NCI-H2107 (cell line): ENCODE measurements at places on chromosomes 2 and 18.
A peak's percentile ranks its signal among the peaks of the same experiment; 100 is the strongest.

DNA sequence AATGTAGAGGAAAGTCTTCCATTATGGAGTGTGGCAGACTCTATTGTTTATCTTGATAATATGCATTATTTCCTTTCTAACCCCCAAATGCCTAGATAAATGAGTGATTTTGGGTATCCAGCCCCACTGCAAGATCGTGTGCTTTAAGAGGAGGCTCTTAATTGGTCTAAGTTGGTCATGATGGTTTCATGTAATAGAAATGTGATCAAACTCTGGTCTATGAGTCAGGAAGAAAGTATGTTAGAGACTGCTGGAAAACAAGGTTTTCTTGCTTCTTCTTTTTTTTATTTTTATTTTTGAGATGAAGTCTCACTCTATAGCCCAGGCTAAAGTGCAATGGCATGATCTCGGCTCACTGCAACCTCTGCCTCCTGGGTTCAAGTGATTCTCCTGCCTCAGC, 344.5 kb upstream of the TNP1 start:
- no peak for DNase-seq

- no peak for DNase-seq
These were observed 233.7 kb upstream of the MEIS1 start for GRCh38 chr2:66201242-66201641.

GRCh38 chr2:150133623-150134022, 353.8 kb downstream of the RND3 start:
- no peak for DNase-seq

DNA sequence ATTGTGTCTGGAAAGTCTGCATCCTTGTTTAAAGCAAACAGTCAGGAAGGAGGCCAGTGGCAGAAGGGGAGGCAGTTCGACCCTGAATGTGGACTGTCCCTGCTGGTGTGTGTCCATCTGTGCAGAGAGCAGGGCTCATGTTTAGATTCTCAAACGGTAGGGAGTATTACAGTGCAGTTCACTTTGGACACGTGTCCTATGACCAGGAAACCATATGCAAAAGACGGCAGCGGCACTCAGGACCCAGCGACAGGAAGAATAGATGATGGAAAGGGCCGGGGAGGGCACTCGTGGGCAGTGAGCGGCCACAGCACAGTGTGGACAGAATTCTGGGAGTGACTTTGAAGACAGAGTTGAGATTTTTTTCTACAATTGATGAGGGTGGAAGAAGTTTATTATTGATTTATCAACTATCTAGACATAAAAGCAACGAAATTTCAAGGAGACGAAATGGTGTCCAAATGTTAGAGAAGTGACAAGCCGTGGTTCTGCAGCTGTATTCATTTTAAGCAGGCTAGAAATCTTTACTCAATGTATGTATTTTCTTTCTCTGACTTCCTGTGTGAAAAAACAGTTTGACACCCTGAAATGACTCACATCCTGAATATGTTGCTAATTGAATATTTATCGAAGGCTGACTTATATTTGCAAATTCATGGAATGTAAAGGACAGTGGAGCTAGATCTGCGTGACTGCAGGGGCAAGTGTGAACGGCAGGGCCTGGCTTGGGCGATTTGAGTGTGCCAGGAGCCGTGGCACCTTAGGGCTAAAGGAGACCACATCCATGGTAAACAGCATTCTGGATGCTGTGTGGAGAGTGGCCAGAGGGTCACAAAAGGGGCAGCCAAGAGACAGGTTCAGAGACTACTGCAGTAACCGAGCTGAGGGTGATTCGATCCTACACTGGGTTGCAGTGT, 214.2 kb downstream of the PTGR3 start:
- DNase-seq: no peak

GRCh38 chr2:159714247-159714930, 2.1 kb downstream of the MARCHF7 start:
- no peak for DNase-seq

GRCh38 chr2:62156861-62157496, 38.9 kb upstream of the B3GNT2 start:
- no peak for DNase-seq

GRCh38 chr18:26357960-26358359, 131.7 kb downstream of the TAF4B start:
- no peak for DNase-seq

DNA sequence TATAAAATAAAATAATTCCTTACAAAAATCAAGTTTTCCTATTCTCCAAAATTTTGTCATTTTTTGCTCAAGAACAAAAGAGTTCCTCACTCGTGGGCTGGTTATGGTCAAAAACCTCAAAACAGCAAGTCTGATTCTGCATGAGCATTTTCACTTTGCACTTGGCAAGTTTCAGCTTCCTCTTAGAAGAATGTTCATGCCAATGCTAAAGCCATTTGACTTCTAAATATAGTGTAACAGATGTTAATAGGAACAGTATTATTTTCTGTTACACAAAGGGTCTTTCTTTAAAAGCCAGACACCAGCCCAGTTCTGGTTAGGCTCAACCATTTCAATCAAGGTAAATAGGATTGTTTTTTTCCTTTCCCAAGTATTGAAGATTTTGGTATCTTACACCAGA, 261.3 kb upstream of the CCDC68 start:
- no peak for DNase-seq

DNA sequence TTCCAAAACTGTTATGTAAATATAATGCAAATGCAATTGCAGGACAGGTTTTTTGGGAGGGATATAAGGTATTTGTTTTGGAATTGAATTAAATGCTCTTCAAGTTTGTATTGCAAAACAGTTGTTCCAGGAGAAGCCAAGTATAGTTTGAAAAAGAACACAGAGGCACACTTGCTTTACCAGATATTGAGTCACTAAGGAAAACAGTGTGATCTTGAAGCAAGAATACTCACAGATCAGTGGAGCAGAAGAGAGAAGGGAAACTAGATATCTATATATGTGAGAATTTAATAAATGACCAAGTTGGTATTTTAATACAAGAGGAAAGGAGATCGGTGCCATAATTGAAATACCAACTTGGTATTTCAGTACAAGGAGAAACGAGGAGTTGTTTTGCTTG, 178.9 kb downstream of the CAPN13 start:
- DNase-seq: no peak

- peak; percentile 8 for DNase-seq
These were observed 7.2 kb downstream of the MTHFD2 start for GRCh38 chr2:74205596-74205995.
